Stimulated activated CD4-positive, alpha-beta T cell treated with anti-CD3 and anti-CD28 coated beads, TNF-alpha, amount 100 ng/mL, for 24 hours (primary cell): ENCODE measurements at places on chromosomes 2 and 18.

- no peak for DNase-seq
These were observed 202.7 kb downstream of the CYP26B1 start for GRCh38 chr2:71944806-71945602.

GRCh38 chr2:98654699-98655495 lies 46.5 kb downstream of the UNC50 start:
- DNase-seq, result no peak

DNA sequence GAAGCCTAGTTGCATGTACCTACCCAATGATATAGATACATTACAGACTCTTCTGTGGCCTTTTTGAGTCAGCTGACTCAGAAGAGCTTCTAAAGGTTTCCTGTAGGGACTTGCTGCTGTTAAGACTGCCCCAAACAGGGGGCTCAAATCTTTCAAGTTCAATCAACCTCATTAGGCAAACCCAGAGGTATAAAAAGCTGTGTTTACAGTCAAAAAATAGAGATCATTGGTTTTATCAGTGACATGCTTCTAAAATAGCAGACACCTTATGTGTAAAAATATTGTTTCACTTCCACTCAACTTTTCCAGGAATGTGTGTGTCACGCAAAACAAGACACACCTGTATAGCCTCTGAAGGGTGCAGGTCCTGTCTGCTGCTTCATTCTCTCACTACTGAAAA lies 624.3 kb upstream of the FANCL start:
- DNase-seq, result no peak

DNA sequence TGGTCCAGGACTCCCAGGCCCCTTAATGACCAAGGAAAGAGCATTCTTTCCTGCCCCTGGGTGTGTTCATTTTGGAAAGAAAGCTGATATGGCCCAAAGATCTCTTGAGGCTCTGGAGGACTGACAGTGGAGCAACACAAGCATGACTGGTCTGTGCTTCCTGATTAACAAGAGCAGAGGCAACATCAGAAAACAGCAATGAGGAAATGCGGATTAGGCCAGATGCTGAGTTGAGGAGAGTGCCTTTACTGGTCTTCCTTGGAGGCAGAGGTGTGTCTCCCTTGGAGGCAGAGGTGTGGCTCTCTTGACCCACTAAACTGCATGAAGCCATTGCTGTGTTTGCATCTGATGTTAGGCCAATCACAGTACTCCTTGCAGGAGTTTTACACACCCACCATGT lies 19.9 kb downstream of the IL36B start:
- DNase-seq, result no peak

- DNase-seq, result no peak
These were observed 99.0 kb upstream of the GRB14 start for GRCh38 chr2:164719996-164720941.

DNA sequence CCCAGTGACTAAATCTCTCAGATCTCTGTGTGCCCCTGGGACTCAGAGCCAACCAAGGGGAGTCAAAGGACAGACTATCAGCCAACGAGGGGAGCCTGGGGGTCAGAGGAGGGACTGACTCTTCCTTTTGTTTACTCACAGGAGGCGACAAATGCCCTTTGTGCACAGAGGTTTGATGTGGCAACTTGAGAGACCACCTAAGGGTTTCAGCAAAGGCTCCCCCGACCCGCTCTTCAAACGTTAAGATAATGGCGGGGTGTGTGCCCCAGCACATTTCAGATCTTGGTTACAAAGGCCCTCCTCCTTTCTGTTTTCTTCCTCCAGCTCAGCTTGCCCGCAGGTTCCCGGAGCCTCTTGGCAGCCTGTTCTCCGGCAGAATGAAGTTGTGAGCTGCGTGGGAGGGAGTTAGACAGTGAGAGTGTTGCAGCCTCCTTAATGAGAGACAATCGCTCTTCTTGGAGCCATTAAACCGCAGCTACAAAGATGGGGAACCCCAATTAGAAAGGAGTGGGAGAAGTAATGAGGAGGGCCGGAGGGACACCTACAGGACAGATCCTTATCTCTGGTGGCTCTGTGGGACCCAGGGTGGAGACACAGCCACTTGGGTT lies 76.2 kb downstream of the KIAA2012 start:
- DNase-seq, result no peak
